ENCODE measurements at places on chromosomes 3 and 15.

- DNase-seq: no peak
Observed at GRCh38 chr3:87009271-87009670, 18.3 kb upstream of the VGLL3 start.

DNA sequence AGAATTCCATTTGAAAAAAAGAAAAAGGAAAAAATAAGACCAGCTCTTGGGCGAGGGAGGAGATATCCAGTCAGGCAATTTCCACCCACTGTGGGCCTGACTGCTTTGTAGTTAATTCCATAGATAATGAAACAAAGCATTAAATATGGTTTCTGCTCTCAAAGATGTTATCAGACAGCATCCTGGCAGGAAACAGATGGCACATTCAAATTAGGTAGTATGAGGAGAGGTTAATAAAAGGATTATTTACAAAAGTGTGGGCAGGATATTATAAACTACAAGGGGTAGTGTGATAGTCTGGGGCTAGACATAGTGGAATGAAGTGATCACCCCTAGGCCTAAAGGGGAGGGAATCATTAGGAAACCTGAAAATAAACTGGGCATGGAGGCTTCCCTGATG lies 193.2 kb downstream of the CLSTN2 start:
- DNase-seq: no peak

DNA sequence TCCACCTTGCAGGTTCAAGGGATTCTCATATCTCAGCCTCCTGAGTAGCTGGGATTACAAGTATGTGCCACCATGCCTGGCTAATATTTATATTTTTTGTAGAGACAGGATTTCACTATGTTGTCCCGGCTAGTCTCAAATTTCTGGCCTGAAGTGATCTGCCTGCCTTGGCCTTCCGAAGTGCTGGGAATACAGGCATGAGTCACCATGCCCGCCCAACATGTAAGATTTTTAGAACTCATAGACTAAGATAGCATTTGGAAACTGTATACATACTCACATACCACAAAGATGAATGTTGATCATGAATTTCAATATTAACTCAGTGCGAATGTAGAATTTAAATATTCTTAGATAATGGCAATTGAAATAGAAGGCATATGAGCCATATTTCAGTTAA lies 718.9 kb downstream of the NLGN1 start:
- DNase-seq: no peak

DNA sequence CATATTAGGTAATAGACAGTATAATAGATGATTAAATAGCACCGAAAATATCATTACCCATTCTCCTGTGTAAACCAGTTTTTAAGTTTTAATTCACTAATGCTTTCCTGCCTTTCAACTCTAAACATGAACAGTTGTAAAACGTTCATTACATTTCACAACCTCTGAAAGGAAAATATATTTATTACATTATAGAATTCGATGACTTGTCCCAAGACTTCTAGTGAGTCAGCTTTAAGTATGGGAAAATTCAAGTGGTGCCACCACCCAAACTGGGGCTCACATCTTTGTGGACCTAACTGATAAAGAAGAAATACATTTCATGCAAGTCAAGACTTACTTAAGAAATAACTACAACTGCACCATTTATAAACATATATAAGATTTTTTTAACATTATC lies 2.0 kb downstream of the TRIM59 start:
- no peak for DNase-seq

- DNase-seq: peak; percentile 66
Observed at GRCh38 chr3:50525987-50526386, 22.6 kb upstream of the CACNA2D2 start.

DNA sequence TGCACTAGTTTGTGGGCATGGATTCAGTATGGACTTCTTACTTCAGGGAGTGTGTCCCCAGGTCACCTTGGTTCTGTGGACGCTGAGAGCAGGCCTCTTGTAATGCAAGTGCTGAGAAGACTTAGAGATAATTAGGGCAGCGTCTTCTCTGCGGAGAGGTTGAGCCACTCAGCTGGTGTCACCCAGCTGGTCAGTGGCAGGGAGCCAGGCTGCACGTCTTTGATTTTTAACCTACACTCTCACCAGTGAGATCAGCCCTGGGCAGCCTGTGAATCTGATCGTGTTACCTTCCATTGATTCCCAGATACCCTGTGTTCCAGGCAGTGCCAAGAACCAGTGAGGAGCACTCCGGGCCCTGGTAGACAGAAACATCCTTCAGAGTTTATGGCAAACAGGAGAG lies 92.6 kb downstream of the SLCO3A1 start:
- DNase-seq: no peak

- no peak for DNase-seq
Observed at GRCh38 chr3:89577637-89578530, 470.5 kb downstream of the EPHA3 start.

GRCh38 chr3:120113128-120114116 lies 19.2 kb upstream of the GSK3B start:
- no peak for DNase-seq

DNA sequence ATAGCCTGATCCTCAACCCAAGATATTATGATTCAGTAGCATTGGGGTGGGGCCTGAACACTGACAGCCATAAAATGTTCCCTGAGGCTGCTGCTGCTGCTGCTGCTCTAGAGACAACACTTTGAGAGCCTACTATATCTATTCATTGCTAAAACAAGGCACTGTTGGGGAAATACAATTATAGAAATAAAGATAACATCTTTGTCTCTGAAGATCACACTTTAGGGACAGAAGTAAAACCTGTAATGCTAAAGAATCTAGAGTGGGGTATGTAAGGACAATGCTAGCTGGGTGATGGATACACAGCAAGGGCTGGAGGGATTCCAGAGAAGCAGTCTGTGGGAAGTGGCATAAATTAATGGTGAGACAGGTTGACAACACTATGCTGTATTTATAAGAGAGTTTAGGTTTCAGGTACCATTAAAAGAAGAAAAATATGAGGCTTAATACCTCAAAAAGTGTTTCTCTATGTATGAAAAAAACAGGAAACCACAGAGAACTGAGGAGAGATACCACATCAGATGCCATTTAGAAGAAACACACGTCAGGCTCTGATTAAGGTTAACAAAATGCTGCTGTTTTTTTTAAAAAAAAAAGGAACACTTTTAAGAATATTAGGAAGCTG lies 115.9 kb downstream of the CBLB start:
- DNase-seq: no peak

- DNase-seq: no peak
Observed at GRCh38 chr15:50605462-50605861, 59.0 kb upstream of the USP50 start.

- no peak for DNase-seq
Observed at GRCh38 chr3:73479325-73479724, 145.4 kb downstream of the PDZRN3 start.

- no peak for DNase-seq
Observed at GRCh38 chr3:16658925-16659793, 53.9 kb upstream of the DAZL start.

GRCh38 chr3:112074616-112075497 lies 11.3 kb upstream of the C3orf52 start:
- no peak for DNase-seq

DNA sequence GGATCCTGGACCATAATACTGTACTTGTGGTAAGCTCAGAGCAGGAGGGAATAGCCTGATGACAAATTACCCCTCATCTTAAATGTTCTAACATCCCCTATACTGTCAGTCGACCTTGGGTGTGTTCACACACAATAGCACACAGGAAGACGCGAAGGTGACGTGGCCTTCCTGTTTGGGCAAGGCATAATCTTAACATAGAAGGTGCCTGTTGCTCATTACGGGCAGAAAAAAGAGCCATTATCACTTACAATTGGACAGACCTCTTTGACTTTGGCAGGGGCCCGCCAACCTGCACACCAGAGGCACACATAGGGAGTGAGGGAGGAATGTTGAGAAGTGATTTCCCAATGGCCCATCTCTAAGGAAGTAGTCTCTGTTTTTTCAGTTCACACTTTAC lies 144.2 kb downstream of the ANO10 start:
- no peak for DNase-seq

DNA sequence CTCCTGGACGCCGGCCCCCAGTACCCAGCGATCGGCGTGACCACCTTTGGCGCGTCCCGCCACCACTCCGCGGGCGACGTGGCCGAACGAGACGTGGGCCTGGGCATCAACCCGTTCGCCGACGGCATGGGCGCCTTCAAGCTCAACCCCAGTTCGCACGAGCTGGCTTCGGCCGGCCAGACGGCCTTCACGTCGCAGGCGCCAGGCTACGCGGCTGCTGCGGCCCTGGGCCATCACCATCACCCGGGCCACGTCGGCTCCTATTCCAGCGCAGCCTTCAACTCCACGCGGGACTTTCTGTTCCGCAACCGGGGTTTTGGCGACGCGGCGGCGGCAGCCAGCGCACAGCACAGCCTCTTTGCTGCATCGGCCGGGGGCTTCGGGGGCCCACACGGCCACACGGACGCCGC lies 956 bp downstream of the ZIC1 start:
- DNase-seq: no peak

DNA sequence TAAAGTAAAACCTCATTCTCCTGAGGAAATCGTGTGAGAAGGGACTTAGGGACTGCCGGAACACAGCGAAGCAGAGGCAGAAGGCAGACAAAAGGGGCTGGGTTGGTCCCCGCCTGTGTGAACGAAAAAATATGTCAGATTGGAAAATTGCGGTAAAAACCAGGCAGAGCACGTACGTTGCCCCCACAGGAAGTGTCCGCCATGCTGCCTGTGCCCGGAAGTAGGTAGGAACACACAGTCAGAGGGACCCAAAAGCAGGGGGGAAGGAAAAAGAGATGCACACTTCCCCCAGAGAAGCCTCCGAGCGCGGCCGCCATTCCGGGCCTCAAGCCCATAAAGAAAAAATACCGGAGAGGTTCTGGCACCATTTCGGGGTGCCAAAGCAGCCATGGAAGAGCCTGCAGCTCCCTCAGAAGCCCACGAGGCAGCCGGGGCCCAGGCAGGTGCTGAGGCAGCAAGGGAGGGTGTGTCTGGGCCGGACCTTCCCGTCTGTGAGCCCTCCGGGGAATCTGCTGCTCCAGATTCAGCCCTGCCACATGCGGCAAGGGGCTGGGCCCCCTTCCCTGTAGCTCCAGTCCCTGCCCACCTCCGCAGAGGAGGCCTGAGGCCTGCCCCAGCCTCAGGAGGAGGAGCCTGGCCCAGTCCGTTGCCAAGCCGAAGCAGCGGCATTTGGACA lies at the start of gene MKRN3:
Gene MKRN3 (plus strand): TSS at position 280 of the 676 bp plus-strand sequence. CDS start 109 bp downstream, at position 389.
- DNase-seq: no peak

- no peak for DNase-seq
Observed at GRCh38 chr15:28963711-28964081, 77.9 kb downstream of the APBA2 start.

GRCh38 chr3:133376810-133377209 lies 23.0 kb upstream of the BFSP2 start:
- no peak for DNase-seq

DNA sequence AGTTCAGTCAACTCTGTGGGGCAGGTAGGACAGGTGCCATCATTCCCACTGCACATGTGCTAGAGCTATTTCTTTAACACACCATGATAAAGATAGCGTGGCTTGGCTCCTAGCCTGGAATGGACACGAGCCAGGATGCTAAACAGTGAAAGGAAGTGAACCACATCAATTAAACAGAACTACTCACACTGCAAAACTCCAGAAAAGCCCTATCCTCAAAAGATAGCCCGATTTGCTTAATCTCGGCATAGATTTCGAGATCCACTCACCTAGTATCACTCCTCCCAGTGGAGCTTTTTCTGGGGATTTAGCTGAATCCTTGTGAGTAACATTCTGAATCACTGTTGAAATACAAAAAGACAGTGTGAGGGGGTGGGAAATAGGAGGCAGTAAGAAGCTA lies 118.0 kb downstream of the ABI3BP start:
- no peak for DNase-seq

DNA sequence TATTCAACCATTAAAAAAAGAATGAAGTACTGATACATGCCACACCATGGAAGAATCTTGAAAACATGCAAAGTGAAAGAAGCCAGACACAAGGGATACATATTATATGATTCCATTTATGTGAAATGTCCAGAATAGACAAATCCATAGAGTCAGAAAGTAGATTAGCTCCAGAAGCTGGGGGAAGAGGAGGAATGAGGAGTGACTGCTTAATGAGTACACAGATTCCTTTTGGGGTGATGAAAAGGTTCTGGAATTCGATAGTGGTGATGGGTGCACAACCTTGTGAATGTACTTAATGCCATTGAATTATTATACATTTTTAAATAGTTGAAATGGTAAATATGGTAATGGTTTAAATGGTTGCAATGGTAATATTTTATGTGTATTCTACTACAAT lies 90.6 kb upstream of the SPATA12 start:
- no peak for DNase-seq

DNA sequence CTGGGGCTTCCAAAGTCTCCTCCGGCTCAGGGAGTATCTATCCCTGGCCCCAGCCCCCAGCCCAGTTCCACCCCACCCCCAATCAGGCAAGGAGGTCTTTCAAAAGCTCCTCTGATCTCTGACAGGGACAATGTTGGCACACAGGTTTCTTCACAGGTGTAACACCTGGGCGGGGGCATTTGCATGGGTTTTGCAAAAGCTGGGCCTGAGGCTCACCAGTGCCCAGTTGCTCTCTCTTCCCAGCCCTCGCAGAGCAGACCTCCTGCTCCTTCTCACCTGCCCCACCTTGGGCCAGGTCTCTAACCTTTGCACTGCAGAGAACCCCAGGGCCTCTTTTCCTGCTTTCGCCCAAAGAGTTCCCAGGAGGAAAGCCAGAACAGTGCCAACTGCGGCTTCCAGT lies 8.6 kb upstream of the CSK start:
- no peak for DNase-seq

DNA sequence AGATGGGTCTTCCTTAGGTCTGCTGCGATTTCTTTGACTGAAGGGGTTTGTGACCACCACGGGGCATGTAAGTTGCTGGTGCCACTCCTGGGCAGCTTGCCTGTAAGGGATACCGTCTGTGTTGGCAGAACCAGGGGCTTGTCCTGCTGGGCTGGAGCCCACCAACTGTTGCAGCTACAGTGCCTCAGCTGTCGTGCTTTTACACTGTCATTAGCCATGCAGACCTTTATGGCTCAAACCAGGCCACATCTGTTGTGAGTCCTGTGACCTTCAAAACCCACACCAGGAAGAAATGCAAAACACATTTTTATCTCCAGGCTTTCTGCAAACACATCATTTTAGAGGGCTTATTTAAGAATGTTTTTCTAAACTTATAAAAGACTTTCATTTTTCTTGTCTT lies 168.7 kb downstream of the PTPRG start:
- no peak for DNase-seq

GRCh38 chr3:33989229-33989628 lies 190.8 kb downstream of the PDCD6IP start:
- DNase-seq: no peak

- no peak for DNase-seq
Observed at GRCh38 chr3:50259432-50260026, 9.4 kb upstream of the SEMA3B start.

DNA sequence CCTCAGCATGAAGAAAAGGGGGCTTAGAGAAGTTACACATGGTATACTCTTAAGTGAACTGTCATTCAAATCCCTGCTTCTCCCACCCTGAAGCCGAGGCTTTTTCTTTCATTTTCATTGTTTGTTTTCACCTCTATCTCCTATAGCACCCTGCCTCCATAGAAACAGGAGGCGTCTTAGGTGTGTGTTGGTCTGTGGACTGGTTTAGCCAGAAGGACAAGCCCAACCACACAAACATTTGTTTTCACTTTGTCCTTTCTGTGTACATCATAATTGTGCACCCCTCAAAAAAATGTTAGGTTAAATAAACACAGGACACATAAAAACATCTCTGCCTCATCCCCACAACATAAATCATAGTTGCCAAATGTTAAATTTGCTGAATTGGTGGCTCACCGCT lies 73.3 kb upstream of the UBE2E2 start:
- DNase-seq: no peak

Measured in iPS DF 6.9 (cell line).